ENCODE measurements at places on chromosomes 4 and X.

GRCh38 chrX:40224658-40225057 is 126.9 kb upstream of the BCOR start:
- DNase-seq, result no peak

DNA sequence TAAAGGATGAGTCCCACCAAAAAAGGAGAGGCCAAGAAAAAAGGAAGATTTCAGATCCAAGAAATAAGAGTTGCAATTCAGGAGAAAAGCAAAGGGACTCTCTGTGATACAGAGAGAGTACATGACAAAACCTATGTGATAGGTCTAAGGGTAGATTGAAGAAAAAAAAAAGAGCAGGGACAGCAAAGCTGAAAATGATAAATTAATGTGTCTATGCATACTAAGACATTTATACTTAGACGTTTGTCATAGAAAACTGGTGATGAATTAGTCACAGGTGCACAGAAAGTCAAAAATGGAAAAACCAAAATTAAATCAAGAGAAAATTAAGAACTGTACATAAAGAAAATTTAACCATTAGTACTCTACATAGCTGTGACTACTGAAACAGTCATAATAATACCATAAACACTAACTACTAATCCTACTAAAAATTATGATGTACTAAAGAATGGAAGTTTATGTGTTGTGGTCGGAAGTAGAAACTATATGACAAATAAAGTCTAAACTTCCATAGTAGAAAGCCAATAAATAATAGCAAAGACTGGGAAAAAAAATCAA is 9.9 kb downstream of the CENPC start:
- no peak for DNase-seq

GRCh38 chr4:152965611-152966010 is 29.5 kb downstream of the FHDC1 start:
- DNase-seq, result no peak

DNA sequence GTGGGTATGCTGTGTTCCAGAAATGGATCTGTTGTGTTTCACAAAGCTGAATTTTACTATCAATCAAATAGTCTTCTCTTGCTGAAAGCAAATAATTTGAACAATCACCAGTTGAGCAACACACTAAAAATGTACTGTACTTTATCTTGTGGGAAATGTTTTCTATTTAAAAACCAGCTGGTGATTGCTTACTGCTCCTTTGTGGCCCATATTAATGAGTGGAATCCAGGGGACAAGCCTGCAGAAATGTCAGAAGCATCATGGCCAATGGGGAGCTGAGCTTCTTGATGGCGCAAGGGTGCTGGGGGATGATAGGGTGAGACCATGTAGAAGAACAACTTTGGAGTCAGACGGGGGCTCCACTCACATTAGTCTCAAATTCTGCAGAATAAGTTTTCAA is 346.2 kb downstream of the ARHGAP10 start:
- DNase-seq, result no peak

- DNase-seq, result no peak
Observed at GRCh38 chr4:127610488-127610887, 22.3 kb upstream of the INTU start.

GRCh38 chr4:134540588-134540987 is 339.0 kb upstream of the PABPC4L start:
- no peak for DNase-seq

- DNase-seq, result no peak
Observed at GRCh38 chr4:20682853-20683252, 17.4 kb upstream of the PACRGL start.

GRCh38 chrX:771536-771935 is 140.9 kb downstream of the SHOX start:
- no peak for DNase-seq

GRCh38 chr4:39303871-39304270 is 62.3 kb downstream of the RFC1 start:
- no peak for DNase-seq

DNA sequence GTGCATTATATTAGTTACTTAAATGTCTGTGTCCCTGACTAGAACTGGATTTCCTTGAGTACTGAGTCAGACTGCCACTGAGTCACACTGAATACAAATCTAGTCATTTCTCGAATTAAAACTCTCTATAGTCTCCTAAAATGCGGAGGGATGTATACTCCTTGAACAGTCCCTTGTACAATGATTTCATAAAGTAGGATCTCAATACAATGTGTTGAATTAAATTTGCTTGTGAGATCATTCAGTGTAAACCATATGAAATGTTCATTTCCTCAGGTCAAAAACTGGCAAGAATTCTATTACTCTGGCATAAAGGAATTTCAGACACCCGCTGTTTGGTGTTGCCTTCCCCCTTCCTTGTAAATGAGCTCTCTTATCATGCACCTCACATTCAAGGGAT is 17.5 kb upstream of the FAM241A start:
- DNase-seq, result no peak

- DNase-seq, result no peak
Observed at GRCh38 chr4:173434231-173434630, 35.3 kb upstream of the SCRG1 start.

GRCh38 chr4:186728631-186729271 is 5.1 kb upstream of the FAT1 start:
- no peak for DNase-seq

DNA sequence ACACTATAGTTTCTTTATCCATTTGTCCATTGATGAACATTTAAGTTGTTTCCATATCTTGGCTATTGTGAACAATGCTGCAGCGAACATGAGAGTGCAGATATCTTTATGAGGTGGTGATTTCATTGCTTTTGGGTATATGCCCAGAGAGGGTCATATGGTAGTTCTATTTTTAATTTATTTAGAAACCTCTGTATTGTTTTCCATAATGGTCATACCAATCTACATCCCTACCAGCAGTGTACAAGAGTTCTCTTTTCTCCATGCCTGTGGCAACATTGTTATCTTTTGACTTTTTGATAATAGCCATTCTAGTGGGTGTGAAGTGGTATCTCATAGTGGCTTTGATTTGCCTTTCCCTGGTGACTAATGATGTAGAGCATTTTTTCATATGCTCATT is 48.8 kb downstream of the EDA start:
- no peak for DNase-seq

DNA sequence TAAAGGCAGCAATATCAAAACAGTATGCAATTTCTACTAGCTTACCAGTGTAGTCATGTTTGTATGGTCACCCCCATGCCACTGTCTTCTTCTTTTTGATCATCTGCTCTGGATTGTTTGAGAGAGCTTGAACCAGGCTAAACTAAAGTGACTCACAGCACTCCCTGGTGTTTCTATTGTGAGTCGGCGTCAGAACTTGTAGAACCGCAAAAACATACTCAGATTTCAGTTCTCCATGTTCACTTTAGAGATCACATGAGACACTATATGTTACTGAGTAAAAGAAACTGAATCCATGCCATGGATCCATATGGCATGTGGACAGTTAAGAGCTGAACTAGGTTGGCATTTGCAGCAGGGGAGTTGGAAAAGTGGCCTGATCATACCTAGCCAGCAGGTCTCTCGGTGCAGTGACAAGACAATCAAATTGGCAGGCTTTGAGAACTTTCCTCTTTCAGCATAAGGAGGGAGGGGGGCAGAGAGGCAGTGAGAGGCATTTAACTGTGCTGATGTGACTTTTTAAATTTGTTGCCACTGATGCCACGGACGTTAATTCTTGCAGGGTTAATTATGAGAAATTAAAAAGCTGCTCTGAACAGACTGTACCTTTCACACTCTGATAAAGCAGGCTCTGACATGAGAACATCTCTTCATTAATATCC is 88.4 kb downstream of the AFF2 start:
- no peak for DNase-seq

DNA sequence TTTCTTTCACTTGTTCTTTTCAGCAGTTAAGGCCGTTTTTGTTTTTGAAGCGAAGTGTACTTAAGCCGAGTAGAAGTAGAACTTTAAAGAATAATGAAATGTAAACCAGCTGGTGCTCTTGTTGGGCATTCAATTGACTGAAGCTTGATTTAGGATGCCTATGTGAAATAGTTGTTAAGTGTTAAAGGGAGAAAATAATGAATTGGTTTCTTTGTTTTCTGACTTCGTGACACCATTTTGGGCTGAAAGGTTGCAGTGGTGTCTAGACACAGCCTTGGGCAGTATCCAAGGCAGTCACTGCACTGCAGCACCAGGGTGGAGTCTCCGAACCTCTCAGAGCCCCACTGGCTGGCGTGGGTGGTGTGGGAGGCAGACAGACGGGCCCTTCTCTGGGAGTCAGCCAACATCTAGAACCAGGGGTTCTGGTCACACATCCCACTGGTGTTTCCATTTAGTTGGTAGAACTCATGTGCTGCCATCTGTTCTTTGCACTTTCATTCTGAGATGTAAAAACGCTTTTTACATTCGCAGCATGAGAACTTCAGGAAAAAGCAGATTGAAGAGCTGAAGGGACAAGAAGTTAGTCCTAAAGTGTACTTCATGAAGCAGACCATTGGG is 3.5 kb downstream of the UCHL1 start:
- DNase-seq, result no peak

- DNase-seq, result no peak
Observed at GRCh38 chrX:78595901-78596502, 63.1 kb downstream of the RTL3 start.

DNA sequence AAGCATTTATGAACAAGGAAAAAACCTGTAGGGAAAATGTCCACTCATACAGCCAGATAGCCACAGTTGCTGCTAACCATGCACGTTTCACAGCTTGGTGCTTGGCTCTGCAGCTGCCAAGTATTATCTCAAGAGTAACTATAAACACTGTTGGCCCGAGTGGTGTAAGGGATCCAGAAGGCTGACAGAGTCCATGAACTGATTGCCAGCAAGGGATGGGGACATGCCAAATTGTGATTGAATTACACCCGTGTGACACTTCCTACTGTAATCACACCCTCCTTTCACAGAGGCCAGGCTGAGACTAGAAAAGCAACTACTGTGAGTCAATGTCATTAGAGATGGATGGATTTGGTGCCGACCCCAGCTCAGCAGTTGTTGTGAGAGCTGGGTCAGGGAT is 223.9 kb upstream of the ANKRD50 start:
- DNase-seq, result no peak

GRCh38 chr4:22416403-22416802 is 99.5 kb downstream of the ADGRA3 start:
- no peak for DNase-seq

DNA sequence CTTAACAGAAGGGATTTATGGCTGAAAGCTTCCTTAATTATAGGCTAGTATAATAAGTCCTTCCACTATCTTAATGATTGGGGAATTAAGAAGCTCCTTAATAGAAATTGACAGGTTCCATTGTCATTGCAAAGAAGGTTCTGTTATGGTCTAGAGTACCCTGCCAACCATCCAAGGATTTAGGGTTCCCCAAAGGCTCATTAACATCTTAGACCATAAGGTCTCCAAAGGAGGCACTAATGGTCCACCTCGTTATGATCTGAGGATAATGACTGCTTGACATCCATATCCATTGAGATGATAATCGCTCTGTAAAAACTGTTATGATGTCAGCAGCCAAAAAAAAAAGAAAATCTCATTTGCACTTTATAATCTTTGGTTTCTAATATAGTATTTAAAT is 441.6 kb downstream of the GBA3 start:
- DNase-seq, result no peak
